Peyer's patch (tissue), 4 donors: ENCODE measurements at places on chromosomes 4 and X.

GRCh38 chrX:148632444-148632843, 132.0 kb downstream of the AFF2 start:
- no peak for DNase-seq

- no peak for DNase-seq
These were observed 71.5 kb upstream of the EDNRA start for GRCh38 chr4:147409350-147409749.

DNA sequence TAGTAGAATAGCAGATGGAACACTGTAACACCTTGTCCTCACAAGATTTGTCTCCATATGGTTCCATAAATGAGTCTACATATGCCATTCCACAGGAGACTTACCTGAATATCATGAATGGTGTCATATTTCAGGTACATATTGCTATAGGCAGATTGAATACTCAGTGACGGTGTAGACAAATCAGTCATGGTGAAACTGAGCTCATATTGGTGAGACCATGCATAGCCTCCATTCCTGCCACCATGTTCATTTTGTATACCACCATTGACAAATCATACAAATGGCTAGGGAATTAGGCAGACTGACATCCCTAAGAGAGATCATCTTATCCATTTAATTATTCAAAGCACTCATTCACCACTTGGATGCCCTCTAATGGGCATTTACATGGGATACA, 38.0 kb upstream of the SPP1 start:
- no peak for DNase-seq

DNA sequence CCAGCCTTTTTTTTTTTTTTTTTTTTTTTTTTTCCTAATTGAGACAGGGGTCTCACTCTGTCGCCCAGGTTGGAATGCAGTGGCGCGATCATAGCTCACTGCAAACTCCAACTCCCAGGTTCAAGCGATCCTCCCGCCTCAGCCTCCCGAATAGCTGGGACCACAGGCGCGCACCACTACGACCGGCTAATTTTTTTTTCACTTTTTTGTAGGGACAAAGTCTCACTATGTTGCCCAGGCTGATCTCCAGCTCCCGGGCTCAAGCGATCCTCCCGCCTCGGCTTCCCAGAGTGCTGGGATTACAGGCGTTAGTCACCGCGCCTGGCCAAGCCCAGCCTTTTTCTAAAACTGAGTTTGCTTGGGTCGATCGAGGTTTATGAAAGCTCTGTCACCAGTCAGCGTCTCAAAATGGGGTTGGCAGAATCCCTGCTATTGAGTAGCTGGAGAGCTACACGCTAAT, 1.3 kb upstream of the OTUD5 start:
- DNase-seq, result peak; percentile 70

DNA sequence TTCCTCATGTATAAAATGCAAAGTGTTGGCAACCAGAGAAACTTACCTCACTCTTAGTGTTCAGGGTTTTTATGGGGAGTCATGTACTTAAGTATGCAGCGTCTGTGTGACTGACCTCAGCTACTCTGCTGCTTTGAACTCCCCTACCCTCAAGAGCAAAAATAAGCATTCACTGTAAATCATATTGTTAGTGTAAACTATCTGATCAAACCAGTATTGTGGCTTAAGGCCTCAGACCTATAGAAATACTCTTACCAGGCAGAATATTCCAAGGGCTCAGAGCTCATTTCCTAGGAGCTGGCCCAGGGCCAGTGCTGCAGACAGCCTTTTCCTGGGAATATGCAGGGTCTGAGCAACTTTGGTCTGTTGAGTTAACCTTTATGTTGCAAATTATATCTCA, 453.1 kb downstream of the CCSER1 start:
- DNase-seq, result no peak

- DNase-seq, result no peak
These were observed 14.5 kb downstream of the TBCK start for GRCh38 chr4:106301393-106302061.

DNA sequence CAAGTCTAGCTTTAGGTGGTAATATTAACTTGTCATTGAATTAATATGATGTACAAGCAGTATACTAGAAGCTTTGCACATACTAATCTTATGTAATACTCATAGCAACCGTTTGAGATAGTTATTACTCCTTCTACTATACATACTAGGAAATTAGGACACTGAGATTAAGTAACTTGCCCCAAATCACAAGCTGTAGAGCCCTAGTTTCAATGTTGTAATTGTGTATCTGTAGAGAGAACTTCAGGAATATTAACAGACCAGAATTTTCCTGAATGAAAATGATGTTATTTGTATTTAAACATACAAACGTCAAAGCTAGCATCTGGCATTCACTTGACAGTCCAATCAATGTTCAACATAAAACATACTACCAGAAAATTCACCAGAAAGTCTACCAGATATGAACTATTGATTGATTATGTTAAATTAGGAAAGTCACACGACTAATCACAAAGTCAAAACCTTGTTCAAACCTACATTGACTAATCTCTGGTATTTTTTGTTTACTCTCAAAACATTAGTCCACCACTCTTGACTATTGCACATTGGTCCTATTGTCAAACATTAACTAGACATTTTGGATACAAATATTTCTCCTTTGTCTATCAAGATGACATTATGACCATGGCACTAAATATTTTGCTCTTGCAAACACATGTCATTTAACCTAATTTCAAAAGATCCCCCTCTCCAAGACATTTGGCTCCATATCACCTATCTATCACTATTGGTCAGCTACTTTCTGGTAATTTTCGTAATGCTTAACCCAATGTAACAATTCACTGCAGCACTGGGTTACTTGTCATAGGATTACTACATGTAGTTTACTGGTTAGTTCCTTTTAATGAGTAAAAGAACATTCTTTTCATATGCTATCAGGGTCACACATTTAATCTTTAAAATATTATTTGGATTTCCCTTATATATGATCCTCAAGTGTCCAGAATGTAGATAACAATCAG, 100.7 kb downstream of the GPC3 start:
- no peak for DNase-seq

- DNase-seq, result no peak
These were observed 143.2 kb upstream of the DGKK start for GRCh38 chrX:50613846-50614245.

DNA sequence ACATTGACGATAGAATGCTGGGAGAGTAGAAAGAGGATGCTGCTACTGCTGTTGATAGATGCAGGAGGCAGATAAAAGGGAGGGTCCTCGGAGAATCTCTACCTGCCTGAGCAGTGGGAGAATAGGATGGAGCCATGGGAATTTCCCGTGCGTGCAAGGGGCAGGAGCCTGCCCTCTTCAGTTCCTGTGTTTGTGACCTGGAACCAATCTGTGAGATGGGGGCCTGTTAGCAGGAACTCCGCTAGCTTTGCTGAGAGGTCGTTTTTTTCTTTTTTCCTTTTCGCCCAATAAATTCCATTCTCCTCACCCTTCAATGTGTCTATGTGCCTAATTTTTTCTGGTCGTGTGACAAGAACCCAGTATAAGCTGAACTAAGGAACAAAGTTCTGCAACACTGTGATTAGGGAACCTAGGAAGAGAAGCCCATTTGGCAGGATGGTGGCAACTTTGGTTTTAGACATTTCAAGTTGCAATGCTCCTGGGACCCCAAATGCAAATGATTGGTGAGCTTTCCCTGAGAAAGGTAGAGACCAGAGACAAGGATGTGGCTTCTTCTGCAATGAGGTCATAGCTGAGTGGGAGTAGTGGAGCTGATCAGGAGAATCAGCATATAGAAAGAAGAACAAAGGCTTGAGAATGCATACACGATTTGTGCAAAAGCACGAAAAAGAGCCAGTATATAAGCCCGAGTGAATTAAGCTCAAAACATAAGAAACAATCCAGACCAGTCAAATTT, 23.9 kb downstream of the SLC39A8 start:
- no peak for DNase-seq

DNA sequence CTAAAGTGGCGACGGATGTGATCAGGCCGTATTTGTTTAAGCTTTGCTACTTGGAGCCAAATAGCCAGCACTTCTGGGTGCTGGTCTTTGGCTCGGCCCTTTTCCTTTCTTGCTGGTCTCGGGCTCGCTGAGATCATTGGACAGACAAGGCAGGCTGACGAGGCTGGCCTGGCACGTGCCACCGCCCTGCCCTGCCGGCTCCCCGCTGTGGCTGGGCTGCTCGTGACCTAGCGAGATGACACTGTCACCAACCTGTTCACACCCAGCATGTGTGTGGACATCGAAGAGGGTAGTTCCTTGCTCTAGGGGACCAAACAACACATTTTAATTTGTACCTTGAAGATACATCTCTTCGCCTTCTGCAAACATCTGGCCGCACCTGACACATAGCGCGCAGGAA, 98.0 kb downstream of the ABLIM2 start:
- no peak for DNase-seq

DNA sequence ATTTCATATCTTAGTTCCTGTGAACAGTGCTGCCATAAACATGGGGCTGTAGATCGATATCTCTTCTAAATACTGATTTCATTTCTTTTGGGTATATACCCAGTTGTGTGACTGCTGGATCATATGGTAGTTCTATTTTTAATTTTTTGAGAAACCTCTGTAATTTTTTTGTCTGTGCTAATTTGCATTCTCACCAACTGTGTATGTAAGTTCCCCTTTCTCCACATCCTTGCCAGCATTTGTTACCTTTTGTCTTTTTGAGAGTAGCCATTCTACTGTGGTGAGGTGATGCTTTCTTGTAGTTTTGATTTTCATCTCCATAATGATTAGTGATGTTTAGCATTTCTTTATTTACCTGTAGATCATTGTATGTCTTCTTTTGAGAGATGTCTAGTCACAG, 2086.5 kb upstream of the TENM3 start:
- DNase-seq, result no peak

GRCh38 chr4:185566425-185566824, 31.1 kb upstream of the PDLIM3 start:
- DNase-seq, result no peak

GRCh38 chrX:22536746-22537304, 264.1 kb downstream of the CBLL2 start:
- DNase-seq, result no peak

DNA sequence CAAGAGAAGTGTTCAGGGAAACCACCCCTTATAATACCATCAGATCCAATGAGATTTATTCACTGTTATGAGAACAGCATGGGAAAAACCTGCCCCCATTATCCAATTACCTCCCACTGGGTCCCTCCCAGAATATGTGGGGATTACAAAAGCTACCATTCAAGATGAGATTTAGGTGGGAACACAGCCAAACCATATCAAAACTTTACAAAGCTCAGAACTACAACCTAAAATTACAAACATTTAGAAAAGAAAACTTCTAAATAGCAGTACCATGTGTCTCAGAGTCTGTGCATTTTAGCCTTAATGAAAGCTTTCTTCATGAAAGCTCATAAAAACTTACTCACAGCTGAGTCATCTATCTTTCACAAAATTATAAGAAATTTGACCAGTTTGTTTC, 1442.8 kb upstream of the PCDH7 start:
- no peak for DNase-seq

DNA sequence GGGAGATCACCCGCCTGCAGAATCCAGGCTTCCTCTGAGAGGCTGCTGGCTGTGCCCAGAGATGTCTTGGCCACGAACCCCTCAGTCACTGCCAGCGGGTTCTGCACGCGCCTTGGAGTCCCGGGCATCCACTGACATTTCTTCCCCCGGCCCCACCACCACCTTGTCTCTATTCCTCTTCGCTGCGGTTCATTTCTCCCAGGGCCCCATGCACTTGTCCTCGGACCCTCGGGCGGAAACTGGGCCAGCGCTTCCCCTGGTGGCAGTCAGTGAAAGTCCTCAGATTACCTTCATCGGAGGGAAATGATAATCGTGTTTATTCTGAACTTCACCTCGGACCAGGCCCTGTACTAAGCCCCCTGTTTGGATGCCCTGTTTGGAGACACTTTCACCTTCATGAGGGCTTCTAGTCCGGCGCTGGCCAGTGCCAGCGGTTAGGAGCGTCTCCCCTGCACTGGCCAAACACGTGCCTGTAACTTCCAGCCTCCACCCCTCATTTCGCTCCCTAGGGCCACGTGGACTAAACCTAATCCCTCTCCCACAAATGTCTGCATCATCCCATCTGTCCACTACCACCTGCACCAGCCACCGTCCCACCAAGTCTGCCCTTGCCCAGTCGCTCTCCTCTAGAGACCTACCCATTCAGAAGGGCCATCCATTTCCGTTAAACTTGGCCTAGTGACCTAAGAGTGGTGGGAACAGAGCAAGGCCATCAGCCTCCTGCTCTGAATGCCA, 82.0 kb downstream of the DCTD start:
- DNase-seq, result no peak

DNA sequence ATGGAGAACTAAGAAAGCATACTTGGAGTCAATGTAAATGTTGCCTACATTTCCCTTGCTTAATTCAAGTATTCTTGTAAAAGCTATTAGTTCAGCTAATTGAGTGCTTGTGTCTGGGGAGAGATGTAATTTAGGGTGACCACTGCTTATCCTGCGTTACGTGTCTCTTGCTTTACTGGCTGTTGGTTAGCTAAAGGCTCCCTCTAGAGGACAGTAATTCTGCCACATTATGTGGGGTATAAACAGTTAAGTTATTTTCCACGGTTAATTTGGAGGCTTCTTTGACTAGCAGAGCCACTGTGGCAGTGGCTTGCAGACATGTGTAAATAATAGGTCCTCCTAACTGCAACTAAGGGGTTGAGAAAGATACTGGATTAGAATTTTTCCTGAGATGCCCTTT, 25.3 kb upstream of the NAF1 start:
- DNase-seq, result no peak

DNA sequence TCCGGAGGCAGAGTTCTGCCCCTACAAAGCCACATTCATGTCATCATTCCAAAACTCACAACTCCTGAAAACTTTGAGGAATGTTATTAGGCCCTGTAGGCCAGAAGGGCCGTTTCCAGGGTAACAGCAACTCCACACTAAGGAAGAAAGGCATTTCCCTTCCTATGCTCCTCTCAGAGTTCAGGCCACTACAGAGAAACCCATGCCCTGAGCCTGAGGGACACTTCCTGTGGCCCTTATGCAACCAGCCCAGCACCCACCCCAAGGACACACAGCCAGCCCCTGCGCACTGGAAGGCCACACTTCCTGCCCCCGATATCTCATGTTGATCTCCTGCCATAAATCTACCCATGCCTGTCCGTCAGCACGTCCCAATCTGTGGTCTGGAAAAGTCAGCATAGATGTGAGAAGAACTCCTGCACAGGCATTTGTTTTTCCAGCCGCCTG, 289.3 kb downstream of the BCOR start:
- DNase-seq, result no peak

DNA sequence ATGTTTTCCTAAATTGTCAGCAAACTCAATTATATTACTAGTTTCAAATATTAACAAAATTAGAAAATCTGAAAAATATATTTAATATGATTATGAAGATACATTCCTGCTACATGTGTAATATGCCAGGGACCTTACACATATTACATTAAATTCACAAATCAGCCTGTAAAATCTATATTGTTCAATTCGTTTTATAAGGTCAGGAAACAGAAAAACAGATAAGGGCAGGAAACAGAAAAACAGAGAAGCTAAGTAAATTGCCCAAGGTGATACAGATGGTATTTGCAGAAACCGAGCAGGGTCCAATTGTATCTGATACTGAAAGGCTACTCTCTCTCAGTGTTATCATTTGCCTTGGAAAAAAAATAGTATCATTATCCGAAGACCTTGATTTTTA, 739.0 kb downstream of the DMD start:
- DNase-seq, result no peak
